HCT116 (cell line): ENCODE measurements at places on chromosomes 13 and 19. TPM values are rescaled to one million over a fixed set of nuclear protein-coding genes. Genes with fewer than 3 reads are reported as not detected.

Gene ZNF134
- total RNA-seq, result 8.4 TPM

Gene GPR4
- total RNA-seq, result 0.10 TPM

Gene SLC6A16
- 5.0 TPM for total RNA-seq

Gene NMRK2
- total RNA-seq, result not detected

Gene ZNF649
- 7.3 TPM for total RNA-seq

Gene ZNF808
- 15.4 TPM for total RNA-seq

Gene RAB3A
- 10.6 TPM for total RNA-seq

Gene TEX101
- total RNA-seq, result not detected

Gene CRTC1
- total RNA-seq, result 14.9 TPM

Gene ACP5
- 1.2 TPM for total RNA-seq

Gene RPS5
- total RNA-seq, result 1,982 TPM

Gene ATCAY
- not detected for total RNA-seq

Gene METTL21C
- total RNA-seq, result not detected

Gene EID2B
- 1.2 TPM for total RNA-seq

Gene WDR87
- not detected for total RNA-seq

Gene ZNF480
- total RNA-seq, result 11.5 TPM

Gene DNAAF3
- total RNA-seq, result 52.8 TPM

Gene AMH
- 42.8 TPM for total RNA-seq

Gene ZNF534
- total RNA-seq, result not detected

Gene ZNF709
- not detected for total RNA-seq

Gene TNPO2
- total RNA-seq, result 81.8 TPM

Gene DAND5
- 0.25 TPM for total RNA-seq

Gene MRI1
- total RNA-seq, result 19.6 TPM
